ENCODE measurements at places on chromosomes 2 and 18.

DNA sequence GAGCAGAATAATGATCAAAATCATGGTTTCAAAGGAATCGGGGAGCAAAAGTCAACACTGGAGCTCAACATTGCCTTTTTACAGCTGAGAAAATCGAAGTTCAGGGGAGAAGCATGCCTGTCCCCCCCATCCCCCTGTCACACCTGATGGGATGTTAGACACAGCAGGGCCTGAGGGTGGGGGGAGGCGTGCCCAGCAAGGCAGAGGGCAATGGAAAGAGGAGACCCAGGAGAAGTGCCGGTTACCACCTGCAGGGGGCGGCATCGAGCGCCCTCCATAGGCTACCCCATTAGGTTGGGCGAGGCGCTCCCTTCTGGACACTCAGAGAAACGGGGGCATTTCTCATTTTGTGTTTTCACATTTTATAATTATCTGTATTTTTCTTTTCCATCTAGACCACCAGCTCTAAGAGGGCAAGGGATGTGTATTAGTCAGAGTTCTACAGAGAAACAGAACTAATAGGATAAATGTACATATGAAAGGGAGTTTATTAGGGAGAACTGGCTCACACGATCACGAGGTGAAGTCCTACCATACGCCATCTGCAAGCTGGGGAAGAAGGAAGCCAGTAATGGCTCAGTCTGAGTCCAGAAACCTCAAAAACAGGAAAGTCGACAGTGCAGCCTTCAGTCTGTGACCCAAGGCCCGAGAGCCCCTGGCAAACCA lies 271.3 kb downstream of the LRATD1 start:
- no peak for DNase-seq

DNA sequence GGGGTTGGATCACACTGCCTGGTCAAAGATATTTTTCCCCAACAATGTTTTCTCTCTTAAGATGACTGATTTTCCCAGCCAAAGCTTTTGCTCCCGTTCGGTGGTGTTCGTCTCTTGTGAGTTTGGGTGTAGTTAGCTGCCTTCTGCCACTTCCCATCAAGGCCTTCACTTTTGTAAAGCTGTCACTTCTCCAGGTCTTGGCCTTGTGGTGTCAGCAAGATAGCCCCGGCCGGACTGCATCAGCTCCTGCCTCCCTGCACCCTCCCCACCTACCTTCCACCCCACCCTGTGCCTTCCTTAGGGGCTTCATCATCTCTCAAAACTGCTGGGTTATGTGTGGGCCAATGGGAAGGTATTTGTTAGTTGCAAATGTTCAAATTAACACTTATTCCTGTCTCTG lies 228.9 kb downstream of the BCL11A start:
- DNase-seq: no peak

- DNase-seq: no peak
These were observed 17.4 kb downstream of the ZNF532 start for GRCh38 chr18:58882044-58882443.

DNA sequence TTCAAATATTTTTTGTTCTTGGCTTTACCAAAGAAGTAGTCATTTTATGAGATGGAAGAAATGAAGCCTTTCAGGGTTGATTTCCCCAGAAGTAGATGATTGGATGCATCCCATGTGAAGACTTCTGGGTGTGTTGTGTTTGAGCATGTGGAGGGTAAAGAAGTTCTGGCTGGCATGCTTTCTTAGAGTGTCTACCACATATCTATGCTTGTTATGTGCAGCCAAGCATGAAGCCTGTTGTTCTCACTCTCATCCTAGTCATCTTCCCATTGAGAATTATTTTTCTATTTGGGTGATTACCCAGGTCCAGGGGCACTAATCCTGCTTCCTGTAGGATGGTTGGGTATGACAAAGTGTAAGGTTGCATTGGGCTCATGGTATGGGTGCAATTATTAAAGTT lies 472.9 kb downstream of the PTPRM start:
- no peak for DNase-seq

DNA sequence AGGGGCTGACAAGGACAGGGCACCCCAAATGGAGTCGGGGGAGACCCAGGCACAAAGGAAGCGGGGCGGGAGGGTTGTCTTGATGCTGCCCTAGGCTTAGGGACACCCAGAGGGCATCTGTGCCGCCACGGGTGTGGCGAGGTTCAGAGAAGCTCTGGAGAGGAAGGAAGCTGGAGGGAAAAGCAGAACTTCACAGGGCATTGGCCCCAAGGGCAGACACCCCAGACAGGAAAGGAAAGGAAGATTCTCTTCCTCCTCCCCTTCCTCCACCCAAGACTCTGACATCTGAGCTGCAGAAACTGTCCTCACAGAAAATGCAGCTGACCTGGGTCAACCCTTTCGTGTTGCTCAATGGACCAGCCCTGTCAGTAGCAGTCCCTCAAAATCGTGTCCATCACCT lies 25.6 kb downstream of the DNMT3A start:
- no peak for DNase-seq

DNA sequence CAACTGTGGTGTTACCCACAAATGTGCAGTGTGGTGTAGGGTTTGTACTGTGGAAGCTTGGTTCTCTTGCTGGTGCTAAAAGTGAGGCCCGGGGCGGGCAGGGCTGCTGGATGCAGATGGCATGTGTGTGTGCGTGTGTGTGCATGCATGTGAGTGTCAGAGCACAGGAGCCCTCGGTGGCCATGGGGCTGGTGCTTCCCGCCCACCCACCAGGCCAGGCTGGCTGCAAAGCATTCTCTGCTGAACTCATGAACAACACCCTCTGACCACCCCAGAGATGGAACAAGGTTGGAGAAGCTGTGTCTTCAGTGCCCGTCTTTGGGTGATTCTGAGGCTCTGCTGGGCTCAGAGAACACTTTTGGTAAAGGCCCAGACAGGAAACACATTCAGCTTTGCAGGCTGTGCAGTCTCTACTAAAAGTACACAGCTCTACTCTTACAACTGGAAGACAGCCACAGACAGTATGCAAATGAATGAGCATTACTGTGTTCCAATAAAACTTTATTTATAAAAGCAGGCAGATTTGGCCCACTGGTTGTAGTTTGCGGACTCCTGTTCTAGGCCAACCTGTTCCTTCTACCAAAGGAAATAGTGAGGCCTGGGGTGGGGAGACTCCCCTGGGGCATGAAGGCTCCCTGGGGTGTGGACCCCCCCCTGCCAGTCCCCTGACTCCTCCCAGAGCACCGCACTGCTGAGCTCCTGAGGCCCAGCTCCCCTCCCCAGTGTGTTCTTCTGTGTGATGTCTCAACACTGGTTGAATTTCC lies 225.3 kb upstream of the HDAC4 start:
- DNase-seq: no peak

- DNase-seq: no peak
These were observed 17.0 kb downstream of the TTLL4 start for GRCh38 chr2:218727502-218728165.

DNA sequence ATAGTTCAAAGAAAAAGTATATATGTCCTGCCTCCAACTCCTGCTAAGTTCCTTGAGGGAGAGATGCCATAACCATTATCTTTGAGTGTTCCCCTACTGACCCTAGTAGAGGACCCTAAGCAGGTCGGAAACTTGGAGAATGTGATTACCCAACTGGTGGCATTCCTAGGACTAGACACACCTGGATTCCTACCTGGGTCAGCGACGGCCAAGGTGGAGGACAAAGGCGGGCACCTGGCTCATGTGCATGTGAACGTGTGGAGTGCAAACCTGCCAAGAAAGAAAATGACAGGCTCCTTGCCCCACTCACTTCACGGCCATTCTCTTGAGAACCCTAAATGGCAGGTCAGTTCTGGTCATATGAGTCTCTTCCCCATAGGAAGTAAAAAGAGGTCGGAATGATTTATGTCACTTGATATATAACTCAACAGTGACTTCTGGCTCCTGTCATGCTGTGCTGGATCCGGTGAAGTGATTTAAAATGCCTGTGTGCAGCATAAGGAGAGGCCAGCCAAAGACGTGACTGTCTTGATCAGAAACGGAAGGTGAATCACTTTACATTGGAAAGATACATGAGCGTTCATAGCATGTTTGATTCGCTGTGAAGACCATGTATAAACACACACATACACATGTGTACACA lies 371.6 kb downstream of the EIPR1 start:
- no peak for DNase-seq

- DNase-seq: no peak
These were observed 52.8 kb upstream of the PMAIP1 start for GRCh38 chr18:59846814-59847490.

- no peak for DNase-seq
These were observed 104.6 kb upstream of the KLHL29 start for GRCh38 chr2:23280401-23280800.

DNA sequence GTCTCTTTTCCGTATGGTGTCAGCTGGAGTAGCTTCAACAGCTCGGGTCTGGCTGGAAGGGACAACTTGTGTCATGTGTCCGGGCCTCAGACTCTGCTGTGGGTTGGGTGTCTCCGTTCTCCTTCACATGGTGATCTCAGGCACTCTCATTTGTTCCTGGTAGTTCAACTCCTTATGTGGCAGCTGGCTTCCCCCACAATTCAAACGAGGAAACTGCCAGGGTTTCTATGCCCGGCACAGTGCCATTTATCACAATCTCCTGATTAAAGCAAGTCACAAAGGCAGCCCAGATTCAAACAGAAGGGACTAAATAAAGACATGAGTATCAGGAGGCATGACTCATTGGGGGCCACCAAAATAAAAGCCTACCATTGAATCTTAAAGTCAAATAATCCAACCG lies 22.7 kb downstream of the MRO start:
- no peak for DNase-seq

DNA sequence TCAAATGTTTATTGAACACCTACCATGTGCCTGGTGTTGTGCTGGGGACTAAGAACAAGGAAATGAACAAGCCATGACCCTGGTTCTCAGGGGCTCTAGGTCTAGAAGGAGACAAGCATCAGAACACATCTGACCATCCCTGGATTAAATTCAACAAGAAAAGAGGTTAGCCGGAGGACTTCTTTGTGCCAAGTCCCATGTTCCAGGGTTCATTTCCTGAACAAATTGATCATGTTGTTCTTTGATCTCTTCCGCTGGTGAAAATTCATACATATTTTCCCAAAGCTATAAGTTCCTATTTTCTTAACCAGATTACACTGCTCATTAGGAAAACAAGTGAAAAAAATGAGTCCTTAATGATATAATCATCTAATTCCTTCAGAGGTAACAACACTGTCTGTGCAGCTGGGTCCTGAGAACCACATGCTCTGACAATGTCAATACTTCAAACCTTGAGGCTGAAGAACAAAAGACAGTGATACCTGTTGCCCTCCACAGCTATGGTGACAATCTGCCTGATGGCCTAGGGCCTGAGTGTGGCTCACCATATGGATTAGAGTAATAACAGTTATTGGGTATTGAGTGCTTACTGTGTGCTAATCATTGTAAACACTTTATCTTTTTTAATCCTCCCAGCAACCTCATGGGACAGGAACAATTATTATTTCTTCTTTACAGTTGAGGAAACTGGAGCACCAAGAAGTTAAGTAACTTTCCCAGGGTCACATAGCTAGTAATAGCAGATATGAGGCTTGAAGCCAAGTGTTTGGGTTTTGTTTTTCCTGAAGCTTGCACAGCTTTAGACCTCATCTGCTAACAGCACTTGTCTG lies 24.6 kb upstream of the INO80C start:
- DNase-seq: no peak
